ENCODE measurements at places on chromosomes 12 and 14.

- DNase-seq = no peak
Measured at GRCh38 chr12:59067083-59067482, 146.8 kb upstream of the LRIG3 start.

- no peak for DNase-seq
Measured at GRCh38 chr14:98909251-98909944, 362.6 kb downstream of the BCL11B start.

DNA sequence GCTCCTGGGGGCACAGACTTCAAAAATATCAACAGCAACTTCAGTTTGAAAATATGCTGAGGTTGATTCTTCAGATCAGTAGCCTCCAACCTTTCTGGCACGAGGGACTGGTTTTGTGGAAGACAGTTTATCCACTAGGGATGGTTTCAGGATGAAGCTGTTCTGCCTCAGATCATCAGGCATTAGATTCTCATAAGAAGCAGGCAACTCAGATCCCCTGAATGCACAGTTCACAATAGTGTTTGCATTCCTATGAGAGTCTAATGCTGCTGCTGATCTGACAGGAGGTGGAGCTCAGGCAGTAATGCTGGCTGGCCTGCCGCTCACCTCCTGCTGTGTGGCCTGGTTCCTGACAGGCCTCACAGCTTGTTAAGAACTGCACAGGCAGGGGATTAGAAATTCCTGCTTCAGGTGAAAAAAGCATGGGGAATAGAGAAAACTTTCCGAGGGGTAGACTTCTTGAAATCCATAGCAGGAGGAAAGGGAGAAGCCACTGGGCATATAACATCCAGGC is 12.8 kb downstream of the EPYC start:
- no peak for DNase-seq

GRCh38 chr12:3437986-3438385 is 53.0 kb upstream of the PRMT8 start:
- no peak for DNase-seq

GRCh38 chr12:20931894-20932293 is 121.4 kb downstream of the SLCO1B3 start:
- DNase-seq = no peak

- no peak for DNase-seq
Measured at GRCh38 chr12:69423037-69423905, 46.9 kb upstream of the FRS2 start.

GRCh38 chr14:75835156-75835725 is 146.6 kb downstream of the TGFB3 start:
- DNase-seq = no peak

- no peak for DNase-seq
Measured at GRCh38 chr14:83556065-83556464, 1973.9 kb upstream of the FLRT2 start.

GRCh38 chr12:57151741-57152630 is 4.6 kb upstream of the LRP1-AS start:
- DNase-seq = peak; percentile 92

- DNase-seq = no peak
Measured at GRCh38 chr14:104246401-104247335, 108.3 kb downstream of the KIF26A start.

DNA sequence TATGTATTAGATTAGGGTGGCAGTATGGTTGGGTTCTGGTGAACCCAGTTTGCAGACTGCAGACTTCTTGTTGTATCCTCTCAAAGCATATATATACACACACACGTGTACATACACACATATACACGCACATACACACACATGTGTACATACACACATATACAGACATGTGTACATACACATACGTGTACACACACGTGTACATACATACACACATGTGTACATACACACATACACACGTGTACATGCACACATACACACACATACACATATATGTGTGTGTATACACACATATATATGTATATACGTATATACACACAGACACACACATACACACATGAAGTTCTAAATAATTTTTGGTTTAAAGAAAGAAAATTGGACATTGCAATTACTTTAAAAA is 780.2 kb downstream of the FLRT2 start:
- DNase-seq = no peak

GRCh38 chr14:27688841-27689444 is 1077.6 kb upstream of the FOXG1 start:
- no peak for DNase-seq

GRCh38 chr12:6457220-6457945 is 5.5 kb downstream of the TAPBPL start:
- DNase-seq = no peak

GRCh38 chr14:61315313-61315712 is 6.1 kb upstream of the PRKCH start:
- no peak for DNase-seq

DNA sequence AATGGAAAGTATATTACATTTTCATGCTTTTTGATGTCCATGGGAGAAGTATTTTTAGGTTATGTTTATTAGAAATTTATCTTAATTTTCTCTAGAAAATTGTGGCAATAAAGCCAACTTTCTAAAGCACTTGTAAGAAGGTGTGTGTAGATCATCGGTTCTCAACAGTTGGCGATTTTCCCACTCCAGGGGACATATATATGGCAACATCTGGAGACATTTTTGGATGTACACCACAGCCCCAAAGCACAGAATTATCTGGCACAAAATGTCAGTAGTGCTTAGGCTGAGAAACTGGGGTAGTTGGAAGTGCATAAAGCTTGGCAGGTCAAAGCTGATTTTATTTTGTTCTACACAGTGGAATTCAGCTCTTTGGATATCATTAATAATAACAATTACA is 86.9 kb downstream of the FLRT2 start:
- DNase-seq = no peak

DNA sequence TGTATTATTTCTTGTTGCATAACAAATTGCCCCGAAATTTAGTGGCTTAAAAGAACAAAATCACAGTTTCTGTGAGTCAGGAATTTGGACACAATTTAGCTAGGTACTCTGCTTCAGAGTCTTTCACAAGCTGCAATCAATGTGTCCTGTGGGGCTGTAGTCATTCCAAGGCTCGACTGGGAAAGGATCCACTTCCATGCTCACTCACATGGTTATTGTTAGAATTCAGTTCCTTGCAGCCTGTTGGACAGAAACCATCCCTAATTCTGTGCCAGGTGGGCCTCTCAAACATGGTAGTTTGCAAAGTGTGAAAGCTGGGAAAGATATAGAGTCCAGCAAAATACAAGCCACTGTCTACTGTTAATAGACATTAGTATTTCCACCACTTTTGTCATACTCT is 59.7 kb upstream of the ARID2 start:
- DNase-seq = no peak

DNA sequence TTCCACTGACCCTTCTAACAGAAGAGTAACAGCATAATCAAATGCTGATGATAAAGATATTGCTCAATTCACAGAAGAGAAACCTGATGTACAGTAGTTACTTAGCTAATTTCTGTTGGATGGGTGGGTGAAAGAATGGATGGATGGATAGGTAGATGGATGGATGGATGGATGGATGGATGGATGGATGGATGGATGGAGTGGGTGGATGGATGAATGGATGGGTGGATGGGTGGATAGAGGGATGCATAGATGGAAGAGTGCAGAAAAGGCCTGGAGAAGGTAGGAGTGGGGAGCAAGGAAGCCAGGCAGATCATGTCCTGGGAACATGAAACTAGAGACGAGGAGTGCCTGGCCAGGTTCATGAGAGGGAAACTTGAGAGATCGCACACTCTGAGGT is 520.9 kb downstream of the BCL11B start:
- DNase-seq = no peak

- no peak for DNase-seq
Measured at GRCh38 chr14:48111151-48111550, 435.7 kb upstream of the MDGA2 start.

DNA sequence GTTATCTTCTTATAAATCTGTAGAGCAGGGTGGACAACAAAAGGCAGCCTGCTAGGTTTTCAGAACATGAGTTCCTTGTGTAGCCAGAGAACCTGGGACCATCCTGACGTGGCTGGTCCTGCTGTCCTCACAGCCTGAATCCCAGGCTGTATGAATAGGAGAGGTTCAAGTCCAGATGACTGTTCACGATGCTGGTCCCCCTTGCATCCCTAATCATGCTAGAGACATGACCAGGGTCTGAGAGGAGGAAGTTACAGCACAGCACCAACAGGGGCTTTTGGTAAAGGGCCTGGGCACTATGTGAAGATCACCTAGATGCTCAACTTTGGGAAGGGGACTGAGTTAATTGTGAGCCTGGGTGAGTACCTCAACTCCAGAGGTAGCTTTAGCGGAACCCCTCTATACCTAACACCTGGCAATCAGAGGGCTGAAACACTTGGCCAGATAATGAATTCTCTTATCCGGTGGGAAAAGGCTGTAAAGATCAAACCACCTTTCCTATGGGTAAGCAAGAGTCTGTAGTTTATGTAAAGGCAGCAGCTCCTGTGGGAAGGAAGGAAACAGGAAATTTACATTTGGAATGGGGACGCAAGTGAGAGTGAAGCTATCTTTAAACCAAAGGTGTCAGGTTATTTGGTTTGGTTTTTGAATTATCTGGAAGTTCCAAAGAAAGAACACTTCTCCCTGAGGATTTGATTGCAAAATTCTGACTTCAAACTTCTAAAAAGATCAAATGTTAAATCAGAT is 112.8 kb downstream of the DAD1 start:
- DNase-seq = no peak

DNA sequence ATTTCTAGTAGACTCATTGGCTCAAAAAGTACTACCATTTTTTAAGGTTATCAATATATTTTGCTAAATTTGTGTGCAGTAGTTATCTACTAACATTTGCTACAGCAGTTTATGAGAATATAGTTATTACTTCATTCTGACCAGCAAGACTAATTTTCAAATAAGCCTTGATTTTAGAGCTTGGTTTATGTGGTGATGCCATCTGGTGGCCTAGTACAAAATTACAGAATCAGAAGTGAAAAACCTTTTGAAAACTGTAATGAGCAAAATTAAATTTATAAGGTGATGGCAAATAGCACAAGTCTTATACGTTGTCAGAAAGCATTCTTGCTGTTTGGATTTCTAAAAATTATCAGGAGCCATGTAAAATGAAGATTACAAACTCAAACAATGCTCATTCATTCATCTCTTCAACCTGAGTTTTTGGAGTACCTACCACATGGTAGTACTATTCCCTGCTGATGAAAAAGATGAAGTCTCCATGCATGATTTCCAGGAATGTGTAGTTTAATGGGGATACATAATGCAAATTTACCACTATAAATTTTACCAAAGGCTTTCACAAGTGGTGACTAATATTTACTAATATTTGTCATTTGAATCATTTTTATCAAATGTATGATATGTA is 51.0 kb downstream of the MAGOHB start:
- no peak for DNase-seq

- no peak for DNase-seq
Measured at GRCh38 chr12:129075460-129076208, 222.4 kb downstream of the GLT1D1 start.

DNA sequence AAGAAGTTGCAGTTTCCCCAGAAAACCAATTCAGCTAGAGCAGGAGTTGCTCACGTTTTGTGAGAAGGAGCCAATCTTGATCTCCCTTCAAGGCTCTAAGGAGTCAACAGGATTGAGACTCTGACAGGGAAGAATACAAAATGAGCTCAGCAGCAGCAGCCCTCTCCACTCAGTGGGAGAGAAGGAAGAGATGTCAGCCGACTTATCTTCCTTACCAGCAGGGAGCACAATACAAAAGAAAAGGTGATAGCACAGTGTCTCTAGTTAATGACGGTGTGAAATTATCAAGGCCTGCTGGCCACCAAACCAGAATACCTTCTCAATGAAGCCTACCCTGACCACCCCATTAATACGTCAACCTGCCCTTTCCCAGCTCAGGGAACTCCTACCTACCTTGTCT is 223.6 kb upstream of the TMPO start:
- no peak for DNase-seq

GRCh38 chr12:62604871-62605270 is 138.2 kb downstream of the MON2 start:
- DNase-seq = no peak

- no peak for DNase-seq
Measured at GRCh38 chr14:34195964-34196363, 245.1 kb upstream of the EGLN3 start.

DNA sequence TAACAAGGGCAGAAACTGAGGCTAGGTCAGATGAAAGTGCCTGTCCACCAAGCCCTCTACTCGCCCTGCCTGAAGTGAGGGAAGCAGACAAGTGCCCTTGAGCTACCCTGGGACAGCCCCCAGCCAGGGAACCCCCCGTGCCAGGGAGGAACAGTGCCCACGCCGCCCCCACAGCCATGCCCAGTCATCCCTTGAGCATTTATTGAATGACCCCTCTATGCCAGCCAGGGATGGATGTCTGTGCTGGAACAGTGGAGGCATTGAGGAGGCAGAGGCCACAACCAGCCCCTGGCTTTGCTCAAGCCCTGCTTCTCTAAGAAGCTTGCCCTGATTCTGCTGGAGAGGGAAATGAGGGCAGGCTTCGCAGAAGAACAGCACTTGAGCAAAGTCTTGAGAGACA is 3.7 kb upstream of the AQP6 start:
- DNase-seq = no peak

DNA sequence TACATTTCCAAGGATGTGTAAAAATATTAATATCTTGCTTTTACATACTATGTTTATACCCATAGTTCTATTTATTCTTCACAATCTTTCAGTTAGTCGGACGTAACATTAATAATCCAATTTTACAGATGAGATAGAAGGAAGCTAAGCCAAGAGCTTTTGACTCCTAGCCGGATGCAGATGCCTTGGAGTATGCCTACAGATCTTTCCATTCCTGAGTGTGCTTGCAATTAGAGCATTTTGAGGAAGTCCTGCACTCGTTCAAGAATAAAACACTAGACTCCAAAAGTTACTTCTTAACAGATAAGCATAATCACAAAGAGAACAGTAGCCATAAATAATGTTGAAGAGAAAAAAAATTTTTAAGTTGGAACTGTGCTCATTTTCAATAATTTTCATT is 337.6 kb upstream of the CLEC14A start:
- DNase-seq = no peak

- no peak for DNase-seq
Measured at GRCh38 chr14:34857689-34858449, 17.3 kb downstream of the BAZ1A start.

Measured in AG09319 (cell line).